ENCODE measurements at places on chromosomes 5 and 9.
A peak's percentile ranks its signal among the peaks of the same experiment; 100 is the strongest.

GRCh38 chr5:155556700-155557099, 543.1 kb downstream of the KIF4B start:
- no peak for DNase-seq

GRCh38 chr9:13411791-13412190, 132.3 kb upstream of the MPDZ start:
- no peak for DNase-seq

GRCh38 chr9:3939820-3940219, 360.0 kb downstream of the GLIS3 start:
- no peak for DNase-seq

GRCh38 chr5:174618589-174618988, 105.8 kb upstream of the MSX2 start:
- no peak for DNase-seq

- DNase-seq = peak; percentile 95
Observed at GRCh38 chr9:99340281-99340680, 118.2 kb downstream of the SEC61B start.

GRCh38 chr5:79346420-79346824, 110.5 kb downstream of the JMY start:
- DNase-seq = peak; percentile 52

- DNase-seq = peak; percentile 99
Observed at GRCh38 chr9:111957856-111958631, 61.4 kb downstream of the UGCG start.

DNA sequence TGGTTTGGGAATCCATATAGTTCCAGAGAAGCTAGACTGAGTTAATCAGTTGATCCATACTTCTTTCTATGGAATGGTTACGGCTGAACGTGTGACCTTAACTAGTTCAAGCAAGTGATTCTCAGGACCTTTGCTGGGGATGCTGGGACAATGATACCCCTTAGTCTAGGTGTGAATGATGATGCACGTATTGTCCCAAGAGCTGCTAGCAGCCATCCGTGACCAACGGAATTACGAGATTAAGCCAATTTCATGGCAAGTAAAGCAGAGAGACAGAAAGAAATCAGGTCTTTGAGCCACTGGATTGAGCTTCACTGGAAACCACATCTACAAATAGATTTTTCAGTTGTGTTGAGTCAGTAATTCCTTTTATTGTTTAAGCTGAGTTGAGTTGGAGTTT, 99.2 kb upstream of the LIFR start:
- DNase-seq = no peak

- no peak for DNase-seq
Observed at GRCh38 chr5:175129121-175129520, 314.9 kb downstream of the DRD1 start.

DNA sequence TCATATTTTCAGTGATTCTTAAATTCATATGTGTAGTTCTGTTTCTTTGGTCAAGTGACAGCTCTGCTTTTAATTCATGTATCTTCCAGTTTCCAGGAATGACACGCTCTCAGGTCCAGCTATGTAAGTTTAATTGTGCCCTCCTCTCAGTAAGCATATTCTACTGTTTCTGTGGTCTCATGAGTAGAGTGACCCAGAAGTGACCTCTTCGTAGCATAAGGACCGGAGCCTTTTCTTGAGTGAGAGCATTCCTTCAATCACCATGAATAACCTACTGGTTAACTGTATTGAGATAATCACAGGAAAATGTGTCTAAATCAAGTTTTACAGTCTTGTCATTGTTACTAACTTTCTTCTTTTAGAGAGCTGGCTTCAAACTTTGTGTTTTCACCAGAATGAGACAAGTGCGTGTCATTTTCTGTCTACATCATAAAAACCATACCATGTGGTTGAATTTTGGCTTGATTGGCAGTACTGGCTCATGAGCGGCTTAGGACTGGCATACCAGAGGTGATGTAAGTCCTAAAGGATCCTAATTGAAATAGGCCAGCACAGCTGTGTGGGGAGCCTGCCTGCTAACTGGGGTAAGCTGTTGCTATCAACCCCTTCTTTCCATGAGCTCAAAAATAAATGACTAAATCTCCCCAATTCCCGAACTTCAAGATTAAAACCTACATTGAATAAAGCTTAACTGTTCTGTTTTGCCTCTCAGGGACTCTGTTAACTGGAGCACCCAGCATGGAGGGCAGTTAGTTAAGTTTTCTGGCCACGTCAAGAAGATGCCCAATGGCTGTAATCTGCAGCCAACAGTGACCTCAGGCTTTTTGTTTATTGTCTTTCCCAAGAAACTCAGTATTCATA, 4.8 kb downstream of the ADAMTSL1 start:
- DNase-seq = no peak

- DNase-seq = no peak
Observed at GRCh38 chr5:110496276-110496675, 230.2 kb downstream of the TMEM232 start.

DNA sequence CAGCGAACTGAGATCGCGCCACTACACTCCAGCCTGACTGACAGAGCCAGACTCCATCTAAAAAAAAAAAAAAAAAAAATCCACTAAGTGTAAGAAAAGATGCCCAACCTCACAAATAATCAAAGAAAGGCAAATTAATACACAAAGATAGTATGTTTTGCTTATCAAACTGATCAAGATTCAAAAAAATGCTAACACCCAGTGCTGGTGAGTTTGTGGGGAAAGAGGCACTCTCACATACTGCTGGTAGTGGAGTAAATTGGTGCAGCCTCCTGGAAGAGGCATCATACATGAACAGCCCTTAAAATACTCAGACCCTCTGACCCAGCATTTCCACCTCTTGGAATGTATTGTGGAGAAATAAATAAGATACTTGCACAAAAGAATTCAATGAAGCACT, 70.2 kb upstream of the LMX1B start:
- DNase-seq = no peak

DNA sequence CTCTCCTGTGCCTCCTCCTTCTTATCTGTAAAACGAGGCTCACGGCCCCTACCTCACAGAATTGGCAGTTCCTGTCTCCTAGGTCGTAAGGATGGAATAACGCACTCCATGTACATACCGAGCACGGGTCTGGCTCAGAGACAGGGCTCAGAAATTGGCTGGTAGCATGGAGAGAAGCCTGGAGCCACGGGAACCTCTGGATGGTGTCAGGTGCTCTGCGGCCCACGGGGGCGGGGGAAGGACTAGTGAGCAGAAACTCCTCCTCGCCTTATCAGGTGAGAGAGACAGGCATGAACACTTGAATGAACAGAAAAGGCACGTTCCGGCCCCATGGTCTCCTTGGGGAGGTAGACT, 15.4 kb upstream of the C5orf47 start:
- no peak for DNase-seq

DNA sequence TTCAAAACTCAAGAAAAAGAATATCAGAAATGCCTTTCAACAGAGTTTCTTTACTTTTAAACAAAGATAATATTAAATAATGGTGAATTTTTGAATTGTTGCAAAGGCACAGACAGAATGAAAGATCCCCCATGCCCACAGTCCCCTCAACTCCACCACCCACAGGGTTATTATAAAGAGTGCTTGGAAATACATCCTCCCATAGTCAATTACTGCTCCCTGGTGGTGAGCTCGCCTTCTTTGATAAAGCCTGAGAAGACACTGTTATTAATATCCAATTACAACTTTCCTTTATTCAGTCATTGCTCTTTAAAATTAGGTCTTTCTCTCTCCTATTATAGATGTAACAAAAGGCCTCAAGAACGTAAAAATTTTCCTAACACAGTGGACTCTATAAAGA, 490.2 kb upstream of the RORB start:
- DNase-seq = no peak

DNA sequence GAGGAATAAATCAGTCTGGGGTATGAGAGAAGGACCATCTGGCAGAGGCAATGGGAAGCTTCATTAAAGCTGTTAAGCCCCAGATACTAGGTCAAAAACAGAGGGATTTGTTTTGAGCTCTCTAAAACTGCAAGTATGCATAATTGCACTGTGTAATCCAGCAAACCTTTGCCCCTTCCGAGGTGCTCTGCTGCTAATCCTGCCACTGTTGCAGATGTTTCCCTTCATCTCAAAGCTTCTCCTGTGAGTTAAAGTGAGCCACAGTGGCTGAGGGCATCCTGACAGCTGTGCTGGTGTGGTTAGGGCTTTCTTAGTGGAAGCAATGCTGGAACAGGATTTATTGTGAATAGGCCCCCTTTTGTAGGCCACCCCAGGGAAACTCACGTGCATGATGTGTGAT, 160.3 kb upstream of the TRPC7 start:
- DNase-seq = no peak

GRCh38 chr5:117487556-117487955, 912.9 kb upstream of the SEMA6A start:
- no peak for DNase-seq

GRCh38 chr9:135146241-135146640, 58.8 kb downstream of the OLFM1 start:
- no peak for DNase-seq

- no peak for DNase-seq
Observed at GRCh38 chr5:56852228-56853000, 37.1 kb downstream of the MAP3K1 start.

- no peak for DNase-seq
Observed at GRCh38 chr9:1366276-1366675, 316.1 kb downstream of the DMRT2 start.
